Gastrocnemius medialis (tissue), 4 donors: ENCODE measurements at places on chromosomes 16 and 17. TPM values are rescaled to one million over a fixed set of nuclear protein-coding genes. Genes with fewer than 3 reads are reported as not detected.
A peak's percentile ranks its signal among the peaks of the same experiment; 100 is the strongest.

The SOST gene
- total RNA-seq: not detected

The CTRB2 gene
- total RNA-seq: not detected

DNA sequence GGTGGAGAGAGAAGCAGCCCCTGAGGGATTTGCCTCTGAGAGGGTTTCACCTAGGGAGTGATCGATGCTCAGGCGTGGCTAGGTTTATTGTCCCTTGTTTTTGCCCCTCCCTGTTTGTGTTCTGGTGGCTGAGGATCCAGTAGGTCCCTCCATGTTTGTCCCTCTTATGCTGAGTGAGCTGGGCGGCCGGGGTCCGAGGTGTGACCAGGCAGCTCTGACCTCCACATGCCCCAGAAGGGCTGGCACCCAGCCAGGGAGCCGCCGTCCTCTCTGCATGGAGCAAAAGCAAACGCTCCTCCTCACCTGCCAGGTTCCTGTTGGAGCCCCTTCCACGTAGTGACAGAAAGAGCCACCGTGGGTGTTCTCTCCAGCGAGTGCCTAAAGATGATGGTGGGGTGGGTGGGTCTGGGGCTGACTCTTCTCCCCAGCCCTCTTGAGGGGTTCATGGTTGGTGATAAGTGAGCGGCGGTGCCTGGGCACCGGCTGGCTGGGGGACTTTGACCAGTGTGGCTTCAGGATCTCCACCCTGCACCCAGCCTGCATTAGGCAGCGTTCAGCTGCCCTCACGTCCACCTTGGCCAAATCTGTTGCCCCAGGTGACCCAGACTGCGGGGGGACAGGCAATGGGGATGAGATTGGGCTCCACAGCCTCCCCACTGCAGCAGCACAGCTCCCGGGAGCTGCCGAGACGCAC lies 14.1 kb upstream of the NUDT16L1 start:
- DNase-seq: peak; percentile 34

GRCh38 chr16:79723583-79724168 lies 123.1 kb upstream of the MAF start:
- no peak for DNase-seq

GRCh38 chr17:7755095-7755890 lies 37.7 kb downstream of the DNAH2 start:
- no peak for DNase-seq
